ENCODE measurements at places on chromosomes 2 and 18. TPM values are rescaled to one million over a fixed set of nuclear protein-coding genes. Genes with fewer than 3 reads are reported as not detected.

DNA sequence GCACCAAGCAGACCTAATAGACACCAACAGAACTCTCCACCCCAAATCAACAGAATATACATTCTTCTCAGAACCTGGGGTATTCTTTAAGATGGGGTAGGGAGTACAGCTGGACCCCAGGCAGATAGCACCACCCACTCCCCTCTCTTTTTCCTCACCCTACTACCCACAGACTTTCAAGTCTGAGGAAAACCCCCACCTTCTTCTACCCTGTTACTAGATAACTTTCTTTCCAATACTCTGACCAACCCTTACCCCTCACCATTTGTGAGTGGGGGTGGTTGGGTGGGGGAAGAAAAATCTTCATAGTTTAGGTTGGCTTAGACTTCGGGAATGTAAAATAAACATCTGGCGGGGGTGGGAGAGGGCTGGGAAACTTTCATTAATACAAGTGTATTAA lies 20.3 kb upstream of the ZBTB14 start:
- no peaks in the 10 kb centered on the region for H3K27me3 ChIP-seq
- H3K27ac ChIP-seq = no peak overlapping the region
- H3K36me3 ChIP-seq = no peaks in the 10 kb centered on the region
- DNase-seq = no peak
- H3K4me3 ChIP-seq = no peak overlapping the region
- H3K4me1 ChIP-seq = no peaks in the 10 kb centered on the region

The CSRNP3 gene
- 2.6 TPM for total RNA-seq

GRCh38 chr2:151111599-151112278 lies 149.9 kb downstream of the RBM43 start:
- H3K27ac ChIP-seq = no peak overlapping the region
- no peak for DNase-seq
- H3K27me3 ChIP-seq = no peaks in the 10 kb centered on the region
- H3K4me1 ChIP-seq = no peaks in the 10 kb centered on the region

DNA sequence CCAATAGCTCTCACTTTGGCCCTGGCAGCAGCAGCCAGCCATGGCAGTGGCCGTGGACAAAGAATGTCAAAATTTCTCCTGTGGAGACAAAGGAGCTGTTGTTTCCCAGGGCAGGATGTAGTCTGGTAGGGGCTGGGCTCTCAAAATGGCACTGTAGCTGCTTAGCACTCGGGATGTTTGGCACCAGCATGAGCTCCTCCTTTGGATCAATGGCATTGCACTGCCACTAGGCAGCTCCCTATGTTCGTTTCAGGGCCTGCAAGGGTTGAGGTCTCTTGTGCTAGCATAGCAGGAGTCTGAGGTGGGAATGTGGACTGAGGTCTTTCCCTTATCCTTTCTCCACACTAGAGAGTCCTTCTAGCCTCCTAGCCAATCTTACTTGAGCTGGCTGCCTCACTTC lies 948.8 kb upstream of the FAM98A start:
- H3K27ac ChIP-seq = no peak overlapping the region
- no peak overlapping the region for H3K4me3 ChIP-seq
- no peaks in the 10 kb centered on the region for H3K27me3 ChIP-seq
- DNase-seq = no peak
- no peaks in the 10 kb centered on the region for H3K36me3 ChIP-seq

DNA sequence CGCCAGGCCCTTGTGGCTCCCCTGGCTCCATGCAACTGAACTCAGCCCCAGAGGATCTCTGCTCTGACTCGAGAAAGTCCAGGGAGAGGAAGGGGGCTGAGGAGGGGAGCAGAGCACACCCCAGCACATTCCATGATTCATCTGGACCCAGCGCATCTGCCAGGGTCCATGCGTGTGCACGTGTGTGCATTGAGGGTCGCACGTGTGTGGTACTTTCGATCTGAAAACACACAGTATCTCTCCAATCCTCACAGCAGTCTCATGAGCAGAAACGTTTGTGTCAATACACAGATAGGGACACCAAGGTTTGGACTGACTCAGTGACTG lies 146.4 kb upstream of the ID2 start:
- no peak for DNase-seq
- no peaks in the 10 kb centered on the region for H3K36me3 ChIP-seq
- H3K27me3 ChIP-seq = no peaks in the 10 kb centered on the region
- H3K27ac ChIP-seq = peak overlapping the region; percentile 68
- H3K4me3 ChIP-seq = no peak overlapping the region
- H3K4me1 ChIP-seq = peaks cover 23% of the 10 kb centered on the region

The PAIP2B gene
- total RNA-seq = 6.2 TPM

DNA sequence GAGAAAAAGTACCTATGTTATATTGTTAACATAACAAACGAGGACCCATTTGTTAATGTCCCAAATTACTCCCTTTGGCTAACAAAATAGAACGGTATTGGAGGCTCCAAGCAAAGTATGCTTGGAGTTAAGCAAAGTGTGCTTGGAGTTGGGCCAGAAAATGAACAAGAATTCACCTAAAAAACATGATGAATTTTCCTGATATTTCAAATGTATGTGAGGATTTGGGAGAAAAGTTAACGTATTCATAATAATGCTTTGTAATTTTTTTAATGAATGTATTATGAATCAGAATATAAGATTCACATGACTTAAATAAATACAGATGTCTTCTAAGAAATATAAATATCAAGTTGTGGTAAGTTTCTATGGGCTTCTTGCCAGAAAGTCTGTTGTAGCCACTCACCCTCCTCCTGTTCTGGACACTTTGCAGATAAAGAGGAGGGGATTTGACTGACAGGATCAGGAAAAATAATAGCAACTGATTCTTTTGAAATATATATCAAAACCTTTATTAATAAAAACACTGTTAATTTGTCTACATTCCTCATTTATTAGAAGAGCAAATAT lies 423.7 kb upstream of the MMADHC start:
- no peak for DNase-seq
- H3K36me3 ChIP-seq = no peaks in the 10 kb centered on the region
- H3K4me1 ChIP-seq = no peaks in the 10 kb centered on the region
- H3K27ac ChIP-seq = no peak overlapping the region

- H3K36me3 ChIP-seq = no peaks in the 10 kb centered on the region
- no peaks in the 10 kb centered on the region for H3K27me3 ChIP-seq
- no peak overlapping the region for H3K4me3 ChIP-seq
- no peak for DNase-seq
- H3K27ac ChIP-seq = no peak overlapping the region
Measured at GRCh38 chr18:22572341-22572740, 154.6 kb upstream of the CTAGE1 start.

DNA sequence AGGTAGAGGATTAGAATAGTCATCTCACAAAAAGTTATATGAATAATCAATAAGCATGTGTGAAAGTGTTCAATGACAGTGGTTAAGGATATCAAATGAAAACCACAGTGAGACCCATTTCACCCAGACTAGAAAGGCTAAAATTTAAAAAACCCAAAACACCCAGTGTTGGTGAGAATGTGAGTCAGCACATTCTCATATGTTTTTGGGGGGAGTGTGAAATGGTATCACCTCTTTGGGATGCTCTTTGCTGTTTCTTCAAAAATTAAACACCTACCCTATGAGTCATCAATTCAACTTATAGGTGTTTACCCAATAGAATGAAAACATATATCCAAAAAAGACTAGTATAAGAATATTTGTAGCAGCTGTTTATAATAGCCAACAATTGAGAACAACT lies 69.8 kb downstream of the MAP3K20 start:
- no peaks in the 10 kb centered on the region for H3K36me3 ChIP-seq
- H3K27me3 ChIP-seq = no peaks in the 10 kb centered on the region
- H3K4me1 ChIP-seq = peaks cover 3% of the 10 kb centered on the region
- no peak overlapping the region for H3K27ac ChIP-seq
- H3K4me3 ChIP-seq = no peak overlapping the region
- no peak for DNase-seq

DNA sequence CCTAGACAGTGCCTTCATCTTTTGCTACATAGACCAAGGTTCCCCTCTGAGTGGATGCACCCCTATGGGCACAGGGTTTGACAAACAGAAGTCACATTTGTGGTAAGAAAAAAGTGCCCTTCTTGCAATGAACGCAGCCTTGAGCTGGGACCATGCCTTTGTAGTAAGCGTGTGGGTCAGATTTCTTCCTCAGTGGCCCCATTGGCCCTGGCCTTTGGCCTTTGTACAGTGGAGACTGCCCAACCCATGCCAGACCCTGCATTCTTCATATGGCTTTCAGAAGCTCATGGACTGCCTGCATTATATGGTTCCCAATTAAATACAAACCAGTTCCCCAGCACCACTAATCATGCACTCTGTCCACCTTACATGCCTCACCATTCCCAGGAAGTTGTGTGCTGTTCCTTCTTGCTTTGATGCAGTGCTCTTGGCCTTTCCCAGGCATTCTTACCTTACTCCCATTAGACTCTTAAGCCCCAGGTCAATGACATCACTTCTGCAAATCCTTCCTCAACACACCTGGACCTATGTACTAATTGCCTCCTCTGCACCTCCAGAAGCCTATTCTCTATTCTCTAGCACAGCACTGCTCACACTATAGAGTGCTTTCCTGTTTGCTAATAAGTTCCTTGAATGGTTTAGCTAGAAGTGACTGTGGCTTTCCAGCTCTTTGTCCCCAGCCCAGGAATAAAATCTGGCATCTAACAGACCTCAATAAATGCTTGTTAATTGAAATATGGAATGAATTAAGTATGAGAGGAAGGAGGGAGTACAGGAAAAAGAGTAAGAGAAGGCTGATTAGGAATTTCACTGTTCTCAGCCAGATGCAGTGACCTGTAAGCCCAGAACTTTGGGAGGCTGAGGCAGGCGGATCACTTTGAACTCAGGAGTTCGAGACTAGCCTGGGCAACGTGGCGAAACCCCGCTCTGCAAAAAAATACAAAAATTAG lies 60.2 kb downstream of the TMEM247 start:
- H3K4me1 ChIP-seq = peaks cover 8% of the 10 kb centered on the region
- no peak overlapping the region for H3K4me3 ChIP-seq
- H3K27me3 ChIP-seq = no peaks in the 10 kb centered on the region
- H3K36me3 ChIP-seq = no peaks in the 10 kb centered on the region
- DNase-seq = no peak

GRCh38 chr2:147541314-147541713 lies 303.5 kb upstream of the ACVR2A start:
- H3K27ac ChIP-seq = no peak overlapping the region
- DNase-seq = no peak
- no peak overlapping the region for H3K4me3 ChIP-seq
- no peaks in the 10 kb centered on the region for H3K27me3 ChIP-seq

GRCh38 chr18:79428287-79428686 lies 32.6 kb downstream of the NFATC1 start:
- no peaks in the 10 kb centered on the region for H3K36me3 ChIP-seq
- no peaks in the 10 kb centered on the region for H3K4me1 ChIP-seq
- no peak overlapping the region for H3K4me3 ChIP-seq
- no peak for DNase-seq
- H3K27ac ChIP-seq = no peak overlapping the region

The SCN9A gene
- 1.8 TPM for total RNA-seq

DNA sequence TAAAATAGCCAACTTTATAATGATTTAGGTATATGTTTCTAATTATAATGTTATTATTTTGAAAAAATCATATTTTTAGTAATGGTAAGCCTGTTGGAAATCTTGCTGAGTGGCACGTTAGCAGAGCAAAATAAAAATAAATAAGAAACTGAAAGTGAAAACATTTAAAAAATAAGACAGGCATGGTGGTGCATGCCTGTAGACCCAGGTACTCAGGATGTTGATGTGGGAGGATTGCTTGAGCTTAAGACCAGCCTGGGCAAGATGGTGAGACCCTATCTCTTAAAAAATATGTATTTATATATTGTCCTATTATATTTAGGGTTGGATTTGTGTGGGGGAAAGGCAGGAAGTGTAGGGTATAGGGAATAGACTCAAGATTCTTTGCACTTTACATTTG lies 15.8 kb upstream of the ANKRD12 start:
- H3K27me3 ChIP-seq = no peaks in the 10 kb centered on the region
- H3K4me3 ChIP-seq = no peak overlapping the region
- no peaks in the 10 kb centered on the region for H3K36me3 ChIP-seq
- H3K4me1 ChIP-seq = peaks cover 23% of the 10 kb centered on the region
